Activated CD4-positive, alpha-beta memory T cell treated with anti-CD3 and anti-CD28 coated beads, Interleukin-2, amount 10 ng/mL, durations not matched to agents 7 days and 5 days (primary cell): ENCODE measurements at places on chromosomes 11 and 22.

DNA sequence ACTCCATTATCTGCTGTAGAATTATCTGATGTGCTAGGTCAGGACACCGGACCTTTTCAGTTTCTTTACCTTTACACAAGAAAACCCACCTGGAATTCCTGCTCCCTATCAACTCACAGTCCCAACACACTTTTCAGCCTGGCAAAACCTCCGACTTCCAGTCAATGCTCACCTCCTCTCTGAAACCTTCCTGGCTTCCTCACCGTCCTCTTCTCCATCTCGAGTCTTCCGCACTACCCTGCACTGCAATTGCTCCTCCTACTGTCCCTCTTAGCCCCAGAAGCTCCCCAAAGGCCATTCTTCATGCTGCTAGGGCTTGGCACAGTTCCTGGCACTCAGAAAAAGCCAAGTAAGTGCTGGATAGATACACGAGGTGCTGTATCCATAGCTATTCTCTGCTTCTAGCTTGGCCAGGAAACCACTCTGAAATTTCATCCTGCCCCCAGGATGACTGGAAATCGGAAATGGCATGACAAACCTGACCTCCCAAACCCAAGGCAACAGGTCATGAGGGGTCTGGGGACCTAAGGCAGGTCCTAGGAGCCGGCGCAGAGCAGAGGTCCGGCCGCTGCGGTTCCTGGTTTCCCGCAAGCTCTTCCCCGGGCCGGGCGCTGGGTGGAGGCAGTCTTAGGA lies 702 bp downstream of the SYN3 start:
- DNase-seq = no peak

GRCh38 chr11:17351510-17352176 lies at the start of gene NCR3LG1:
Gene NCR3LG1, plus strand, starts transcription at chr11:17351800. Its CDS starts 170 bp downstream, at chr11:17351970.
- DNase-seq = peak; percentile 40

DNA sequence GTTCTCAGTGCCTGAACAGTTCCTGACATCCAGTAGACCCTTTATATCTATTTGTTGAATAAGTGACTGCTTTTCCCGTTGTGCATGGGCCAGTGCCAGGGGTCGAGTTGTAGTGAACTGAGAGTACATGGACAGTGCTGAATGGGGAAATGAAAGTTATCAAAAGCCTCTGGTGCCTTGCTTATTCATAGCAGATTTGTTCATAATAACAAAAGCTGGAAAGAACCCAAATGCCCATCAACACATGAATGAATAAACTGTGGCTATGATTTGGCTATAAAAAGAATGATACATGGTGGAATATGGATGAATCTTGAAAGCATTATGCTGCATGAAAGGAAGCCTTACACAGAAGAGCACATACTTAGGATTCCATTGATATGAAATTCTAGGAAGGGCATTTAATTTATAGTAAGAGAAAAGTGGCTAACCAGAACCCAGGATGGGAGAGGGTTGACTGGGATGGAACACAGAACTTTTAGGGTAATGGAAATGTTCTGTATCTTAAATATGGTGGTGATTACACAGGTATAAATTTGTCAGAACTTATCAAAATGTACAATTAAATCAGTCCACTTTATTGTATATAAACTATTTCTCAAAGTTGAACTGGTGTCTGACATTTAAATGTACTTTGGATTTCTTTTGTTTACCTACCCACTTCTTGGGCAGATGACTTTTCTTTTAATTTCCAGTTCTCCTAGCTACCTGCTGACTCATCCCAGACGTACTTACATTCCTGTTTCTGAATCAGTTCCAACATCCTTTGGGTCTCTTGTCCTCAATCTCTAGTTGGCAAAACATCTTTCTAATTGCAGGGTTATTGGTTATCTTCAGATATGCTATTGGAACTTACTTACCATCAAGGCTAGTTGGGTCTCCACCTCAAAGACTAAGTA lies 42.8 kb downstream of the PACS1 start:
- DNase-seq = no peak

- no peak for DNase-seq
Observed at GRCh38 chr11:1825039-1825740, 9.6 kb upstream of the SYT8 start.

GRCh38 chr22:35119494-35119893 lies 53.5 kb downstream of the ISX start:
- no peak for DNase-seq

DNA sequence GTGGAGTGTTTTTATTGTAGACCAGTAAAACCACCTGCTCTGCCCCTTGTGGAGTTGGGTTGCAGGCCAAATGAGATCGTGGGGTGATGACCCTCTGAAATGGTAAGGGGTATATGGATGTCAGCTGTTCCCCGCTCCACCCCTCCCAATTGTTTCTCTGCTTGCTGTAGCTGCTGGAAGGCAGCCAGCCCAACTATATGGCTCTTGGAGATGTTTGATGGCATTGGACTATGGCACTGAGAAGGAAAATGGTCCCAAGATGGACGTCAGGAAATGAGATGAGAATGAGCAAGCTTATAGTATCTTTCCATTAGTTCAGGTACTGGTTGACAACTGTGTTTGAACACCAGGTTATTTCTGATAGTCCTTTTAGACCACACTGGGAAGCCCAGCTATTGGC lies 94.8 kb upstream of the SORL1-AS1 start:
- no peak for DNase-seq

GRCh38 chr11:79346021-79346420 lies 94.8 kb downstream of the TENM4 start:
- DNase-seq = no peak

DNA sequence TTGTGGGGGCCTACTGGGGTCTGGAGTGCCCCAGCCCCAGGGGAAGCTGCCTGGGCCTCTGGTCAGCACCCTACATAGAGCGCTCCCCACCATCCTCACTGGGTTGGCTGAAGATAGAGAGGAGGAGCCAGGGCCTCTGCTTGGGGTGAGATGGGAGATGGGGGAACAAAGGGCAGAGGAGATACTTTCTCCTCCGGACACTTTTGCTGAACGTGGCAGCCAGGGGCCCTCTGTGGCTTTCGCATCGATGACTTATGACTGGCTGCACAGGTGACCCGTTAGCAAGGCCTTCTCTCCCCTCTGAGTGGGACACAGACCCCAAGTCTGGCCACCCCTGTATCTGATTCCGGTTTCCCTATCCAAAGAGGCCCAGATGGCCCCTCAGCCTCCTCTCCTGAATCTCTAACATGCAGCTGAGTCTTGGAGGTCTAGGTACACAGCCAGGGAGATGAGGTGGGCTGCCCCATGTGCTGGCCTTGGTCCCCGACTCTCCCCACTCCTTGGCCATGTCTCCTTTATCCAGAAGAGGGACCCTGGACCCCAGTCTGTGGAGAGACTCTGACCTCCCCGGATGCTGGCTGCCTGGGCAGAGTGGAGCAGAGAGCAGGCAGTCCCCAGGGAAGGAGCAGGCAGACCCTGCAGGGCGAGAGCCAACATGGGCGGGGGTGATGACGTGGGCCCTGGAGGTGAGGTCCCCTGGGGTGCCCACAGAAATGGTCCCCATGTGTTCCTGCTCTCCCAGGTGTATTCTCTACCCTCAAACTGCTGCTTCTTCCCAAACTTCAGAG lies 59.3 kb upstream of the NECTIN1 start:
- DNase-seq = no peak

DNA sequence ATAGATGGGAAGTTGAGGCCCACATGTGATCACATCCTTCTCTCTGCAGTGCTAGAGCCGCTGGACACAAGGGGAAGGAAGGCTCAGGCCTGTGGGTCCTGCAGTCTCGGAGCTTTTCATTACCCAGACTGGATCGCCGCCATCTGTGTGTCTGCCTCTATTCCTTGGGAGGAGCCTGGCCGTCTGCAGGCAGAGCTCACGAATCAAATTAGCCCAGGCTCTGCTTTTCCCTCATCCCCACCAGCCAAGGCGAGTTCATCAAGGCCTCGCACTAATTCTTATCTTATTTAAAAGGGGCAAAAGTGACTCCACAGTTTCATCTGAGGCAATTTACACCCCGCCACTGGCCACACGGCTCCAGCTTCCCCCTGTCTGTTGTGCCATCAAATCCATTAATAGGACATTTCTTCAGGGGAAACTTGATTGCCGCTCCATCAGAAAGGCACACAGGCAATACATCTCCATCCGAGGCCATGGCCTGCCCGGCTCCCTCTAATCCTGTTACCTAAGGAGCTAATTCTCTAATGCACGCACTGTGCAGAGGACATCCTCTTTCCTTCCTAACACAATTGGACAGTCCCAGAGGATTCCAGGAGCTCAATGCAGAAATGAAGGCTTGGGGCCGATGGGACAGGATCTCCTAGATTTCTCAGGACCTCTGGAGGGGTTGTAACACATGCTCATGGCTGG lies 3.3 kb upstream of the HTR3A start:
- DNase-seq = no peak

GRCh38 chr11:23540101-23540561 lies 679.9 kb upstream of the CCDC179 start:
- no peak for DNase-seq

DNA sequence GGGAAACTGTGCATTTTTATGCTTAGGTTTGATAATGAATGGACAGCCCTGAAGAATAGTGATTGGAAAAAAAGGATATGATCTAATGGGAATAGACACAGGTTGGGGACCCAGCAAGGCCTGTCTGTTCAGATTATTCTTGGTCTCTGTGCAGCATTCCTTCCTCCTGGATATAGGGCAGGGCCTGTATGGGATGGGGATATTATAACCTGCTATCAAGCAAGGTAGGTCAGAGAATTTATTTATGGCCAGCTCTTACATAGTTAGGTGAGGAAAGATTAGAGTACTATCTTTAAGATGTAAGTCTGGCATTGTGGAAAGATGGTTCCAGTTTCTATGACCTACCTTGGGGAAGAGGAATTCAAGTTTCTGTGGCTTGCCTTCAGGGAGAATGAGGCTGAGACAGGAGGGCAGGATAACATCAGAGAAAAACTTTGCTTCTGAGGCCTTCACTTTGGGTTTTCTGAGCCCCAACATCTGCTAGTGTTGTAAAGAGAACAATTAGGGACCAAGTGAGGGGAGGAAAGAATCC lies 8.5 kb upstream of the BIRC2 start:
- DNase-seq = no peak

- DNase-seq = peak; percentile 36
Observed at GRCh38 chr22:31958625-31959239, 14.4 kb downstream of the YWHAH start.

DNA sequence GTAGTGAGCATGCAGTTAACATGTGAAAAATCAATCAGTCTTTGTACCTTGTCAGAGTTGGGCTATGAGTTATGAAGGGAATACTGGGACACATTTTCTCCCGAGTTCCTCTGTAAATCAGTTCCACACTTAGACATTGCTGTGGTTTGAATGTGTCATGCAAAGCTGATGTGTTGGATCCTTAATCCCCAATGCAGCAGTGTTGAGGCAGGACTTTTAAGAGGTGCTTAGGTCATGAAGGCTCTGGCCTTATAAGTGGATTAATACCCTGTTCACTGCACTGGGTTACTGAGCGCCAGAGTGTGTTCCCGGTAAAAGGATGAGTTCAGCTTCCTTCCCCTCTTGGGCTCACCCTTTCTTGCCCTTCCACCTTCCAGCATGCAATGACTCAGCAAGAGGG lies 742.1 kb upstream of the TENM4 start:
- no peak for DNase-seq

DNA sequence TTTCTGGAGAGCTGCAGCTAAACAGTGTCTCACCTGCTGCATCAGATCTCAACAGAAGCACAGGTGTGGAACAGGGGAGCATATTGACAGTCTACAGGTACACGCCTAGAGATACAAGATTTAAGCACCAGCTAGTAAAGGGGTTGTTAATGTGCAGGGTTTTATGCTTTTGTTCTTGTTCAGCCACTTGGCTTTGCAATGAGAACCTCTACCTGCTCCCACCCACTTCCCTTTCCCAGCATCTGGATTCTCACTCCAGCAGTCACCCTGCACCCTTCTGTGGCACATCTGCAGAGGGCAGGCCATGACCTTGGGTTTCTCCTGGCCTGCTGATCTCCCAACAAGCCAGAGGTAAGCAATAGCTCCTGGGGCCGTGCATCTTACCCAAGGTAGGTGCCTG lies 446.6 kb downstream of the BUD13 start:
- no peak for DNase-seq

DNA sequence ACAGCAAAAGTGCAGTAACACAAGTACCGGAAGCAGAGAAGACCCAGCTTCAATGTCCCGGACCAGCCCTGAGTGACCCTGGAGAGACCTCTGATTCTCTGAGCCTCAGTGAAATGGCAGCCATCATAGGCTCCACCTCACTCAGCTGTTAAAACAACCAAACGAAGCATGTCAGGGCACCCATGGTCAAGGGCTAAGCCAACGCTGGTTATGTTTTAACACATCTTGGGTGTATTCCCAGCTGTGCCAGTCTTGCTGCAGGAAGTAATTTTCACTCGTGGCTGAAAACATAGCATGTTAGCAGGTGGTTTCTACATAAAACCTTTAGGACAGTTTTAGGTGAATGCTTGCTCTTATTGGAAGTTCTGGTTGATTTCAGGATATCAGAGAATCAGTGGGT lies 30.9 kb downstream of the LMO2 start:
- DNase-seq = no peak

DNA sequence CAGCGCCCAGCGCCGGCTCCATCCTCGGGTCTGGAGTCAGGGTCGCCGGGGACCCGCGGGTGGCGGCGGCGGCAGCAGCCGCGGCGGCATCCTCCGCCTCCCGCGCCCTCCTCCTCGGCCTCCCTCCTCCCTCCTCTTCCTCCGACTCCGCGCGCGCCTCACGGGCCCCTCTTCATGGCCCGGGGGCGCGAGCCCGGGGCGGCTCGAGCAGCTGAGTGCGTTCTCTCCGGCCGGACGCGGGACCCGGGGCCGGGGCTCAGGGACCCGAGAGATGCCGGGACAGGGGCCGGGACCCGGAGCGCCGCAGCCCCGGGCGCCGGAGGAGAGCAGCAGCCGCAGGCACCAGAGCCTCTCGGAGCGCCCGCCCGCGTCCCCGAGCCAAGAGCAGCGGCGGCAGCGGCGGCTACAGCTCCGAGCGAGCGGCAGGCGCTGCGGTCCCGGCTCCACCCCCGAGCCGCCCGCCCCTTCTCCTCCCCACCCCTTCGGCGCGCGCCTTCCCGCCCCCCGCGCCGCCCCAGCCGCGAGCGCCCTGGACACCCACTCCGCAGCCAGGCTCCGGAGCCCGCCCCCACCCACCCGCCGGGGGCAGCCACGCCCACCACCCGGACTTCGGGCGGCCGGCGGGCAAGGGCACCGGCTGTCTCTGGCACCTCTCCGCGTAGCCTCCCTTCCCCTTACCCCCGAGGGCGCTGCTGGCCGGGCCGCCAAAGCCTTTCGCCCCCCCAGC lies at the start of gene CHST1:
TSS of gene CHST1 (minus strand) at position 417 of the 727 bp plus-strand sequence. CDS start 14,699 bp downstream, outside the sequence.
- DNase-seq = no peak

GRCh38 chr22:29661336-29661735 lies 57.9 kb downstream of the NF2 start:
- DNase-seq = no peak

GRCh38 chr11:13771151-13771550 lies 102.7 kb downstream of the FAR1 start:
- no peak for DNase-seq

DNA sequence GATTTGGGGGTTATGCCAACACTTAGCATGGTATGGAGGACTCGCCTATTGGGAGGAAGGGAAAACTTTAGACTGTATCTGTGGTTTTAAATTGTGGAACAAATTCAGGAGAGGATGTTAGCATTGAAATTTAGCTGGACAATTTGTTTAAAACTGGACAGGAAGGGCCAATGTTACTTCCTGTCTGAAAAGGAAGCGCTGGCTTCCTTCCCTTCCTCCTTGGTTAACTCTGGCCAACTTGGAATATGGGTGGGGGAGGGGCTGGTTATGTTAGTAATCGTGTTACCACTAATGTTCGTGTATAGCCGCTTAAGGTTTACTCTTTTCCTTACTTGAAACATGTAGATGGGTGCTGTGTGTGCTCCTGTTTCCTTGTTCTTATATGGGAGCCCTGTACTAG lies 13.9 kb downstream of the CTNND1 start:
- DNase-seq = no peak

GRCh38 chr22:19579880-19580279 lies 55.7 kb upstream of the CLDN5 start:
- DNase-seq = peak; percentile 50
